ENCODE measurements at places on chromosomes 16 and 17.

GRCh38 chr17:38672788-38673706, 1.7 kb downstream of the EPOP start:
- DNase-seq: no peak

- no peak for DNase-seq
These were observed 51.3 kb upstream of the FBXO47 start for GRCh38 chr17:39018267-39019134.

DNA sequence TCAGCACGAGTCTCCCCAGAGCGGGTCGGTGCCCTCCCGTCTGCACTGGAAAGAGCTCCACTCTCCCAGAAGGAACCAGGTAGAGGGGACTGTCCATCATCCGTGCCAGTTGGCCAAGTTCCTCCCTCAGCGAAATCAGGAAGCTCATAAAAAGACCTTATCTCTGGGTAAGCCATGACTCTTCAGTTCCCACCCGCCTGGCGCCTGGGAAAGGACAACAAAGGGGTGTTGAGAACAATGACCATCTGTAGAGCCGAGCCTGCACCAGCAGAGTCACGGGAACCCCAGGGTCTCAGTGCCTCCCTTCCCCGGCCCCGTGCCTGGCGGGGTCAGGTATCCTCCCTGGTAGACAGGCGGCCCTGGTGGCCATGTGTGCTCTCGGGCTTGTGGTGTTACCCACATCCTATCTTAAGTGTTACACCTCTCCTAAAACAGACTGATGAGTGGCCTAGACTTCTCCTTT, 190.7 kb downstream of the AXIN2 start:
- DNase-seq: no peak

- DNase-seq: no peak
These were observed 14.2 kb upstream of the NFATC3 start for GRCh38 chr16:68070806-68071517.

DNA sequence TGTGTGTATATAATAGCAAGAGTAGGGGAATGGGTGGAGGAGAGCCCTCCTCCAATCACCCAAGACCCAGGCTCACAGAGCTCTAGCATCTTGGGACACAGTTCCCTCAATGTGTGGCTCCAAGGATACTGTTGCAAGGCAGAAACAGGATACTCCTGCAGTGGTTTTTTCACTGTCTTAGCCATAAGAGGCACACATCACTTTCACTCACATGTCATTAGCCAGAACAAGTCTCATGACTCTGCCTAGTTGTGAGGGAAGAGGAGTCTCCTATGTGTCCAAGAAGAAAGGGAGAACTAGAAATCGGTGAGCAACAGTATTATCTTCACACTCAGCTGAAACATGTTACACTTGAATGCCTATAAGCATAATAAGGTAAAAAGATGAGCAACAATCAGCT, 11.1 kb upstream of the NUDT7 start:
- DNase-seq: no peak

- DNase-seq: peak; percentile 89
These were observed 183.2 kb downstream of the C16orf78 start for GRCh38 chr16:49556606-49557446.

DNA sequence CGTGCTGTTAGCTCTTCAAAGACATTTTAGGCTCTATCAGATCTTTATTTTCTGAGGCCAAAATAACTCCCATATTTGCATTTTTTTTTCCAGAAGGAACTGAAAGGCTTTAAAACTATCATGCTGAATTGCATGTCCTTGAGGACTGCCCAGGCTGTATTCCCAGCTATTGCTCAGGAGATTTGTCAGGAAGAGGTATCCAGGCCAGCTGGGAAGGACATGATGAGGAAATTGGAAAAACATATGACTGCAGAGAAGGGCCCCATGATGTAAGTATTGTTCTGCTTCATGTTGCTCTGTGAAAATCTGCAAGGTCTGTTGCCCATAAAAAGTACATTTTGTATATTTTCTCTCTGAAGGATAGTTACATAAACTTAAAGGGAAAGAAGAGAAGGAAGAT, 5.7 kb downstream of the CDC6 start:
- no peak for DNase-seq

- DNase-seq: no peak
These were observed 587.7 kb downstream of the MAF start for GRCh38 chr16:79012671-79013434.

DNA sequence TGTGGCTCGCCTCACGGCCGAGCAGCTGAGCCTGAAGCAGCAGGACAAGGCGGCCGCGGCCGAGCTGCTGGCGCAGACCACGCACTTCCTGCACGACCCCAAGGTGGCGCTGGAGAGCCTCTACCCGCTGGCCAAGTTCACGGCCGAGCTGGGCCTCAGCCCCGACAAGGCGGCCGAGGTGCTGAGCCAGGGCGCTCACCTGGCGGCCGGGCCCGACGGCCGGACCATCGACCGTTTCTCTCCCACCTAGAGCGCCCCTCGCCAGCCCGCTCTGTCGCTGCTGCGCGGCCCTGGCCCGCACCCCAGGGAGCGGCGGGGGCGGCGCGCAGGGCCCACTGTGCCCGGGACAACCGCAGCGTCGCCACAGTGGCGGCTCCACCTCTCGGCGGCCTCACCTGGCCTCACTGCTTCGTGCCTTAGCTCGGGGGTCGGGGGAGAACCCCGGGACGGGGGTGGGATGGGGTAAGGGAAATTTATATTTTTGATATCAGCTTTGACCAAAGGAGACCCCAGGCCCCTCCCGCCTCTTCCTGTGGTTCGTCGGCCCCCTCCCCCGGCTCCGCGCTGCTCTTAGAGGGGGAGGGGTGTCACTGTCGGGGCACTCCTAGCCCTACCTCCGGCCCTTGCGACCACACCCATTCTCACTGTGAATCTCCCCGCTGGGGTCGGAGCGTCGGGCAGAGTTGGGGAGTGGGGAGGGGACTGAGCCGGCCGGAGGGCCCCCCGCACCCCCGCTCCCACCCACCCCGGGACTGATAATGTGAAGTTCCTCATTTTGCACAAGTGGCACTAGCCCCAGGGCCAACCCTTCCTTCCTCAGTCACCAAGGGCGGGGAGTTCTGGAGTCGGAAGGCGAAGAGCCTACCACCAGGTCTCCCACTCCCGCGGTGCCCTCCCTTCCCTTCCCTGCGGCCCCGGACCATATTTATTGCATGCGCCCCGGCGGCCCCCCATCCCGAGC, 4.0 kb downstream of the HIC1 start:
- DNase-seq: no peak

DNA sequence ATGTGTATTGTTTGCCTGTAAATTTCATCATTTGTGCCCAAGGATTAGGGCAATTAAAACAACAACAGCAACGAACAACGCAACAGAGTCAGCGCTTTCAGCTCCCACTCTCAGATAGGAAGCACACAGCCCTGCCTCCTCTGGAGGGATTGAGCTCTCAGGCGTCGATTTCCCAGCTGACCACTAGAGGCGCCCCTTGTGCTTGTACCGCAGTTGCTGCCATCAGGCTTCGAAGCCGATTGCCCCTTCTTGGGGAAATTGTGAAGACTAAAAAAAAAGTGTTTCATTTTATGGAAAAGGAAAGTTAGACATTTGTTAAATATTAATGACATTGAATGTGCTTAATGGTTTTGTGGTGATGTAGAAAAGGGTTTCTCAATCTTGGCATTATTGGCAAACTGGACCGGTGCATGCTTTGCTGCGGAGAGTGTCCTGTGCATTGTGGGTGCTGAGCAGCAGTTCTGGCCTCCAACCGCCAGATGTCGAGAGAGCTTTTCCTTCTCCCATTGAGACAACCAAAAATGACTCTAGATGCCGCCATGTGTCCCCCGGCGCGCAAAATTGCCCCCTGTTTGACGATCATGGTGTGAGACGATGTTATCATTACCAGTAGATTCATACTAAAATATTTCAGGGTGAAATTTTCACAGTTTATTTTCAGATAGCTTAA, 650.4 kb upstream of the RBFOX1 start:
- no peak for DNase-seq

DNA sequence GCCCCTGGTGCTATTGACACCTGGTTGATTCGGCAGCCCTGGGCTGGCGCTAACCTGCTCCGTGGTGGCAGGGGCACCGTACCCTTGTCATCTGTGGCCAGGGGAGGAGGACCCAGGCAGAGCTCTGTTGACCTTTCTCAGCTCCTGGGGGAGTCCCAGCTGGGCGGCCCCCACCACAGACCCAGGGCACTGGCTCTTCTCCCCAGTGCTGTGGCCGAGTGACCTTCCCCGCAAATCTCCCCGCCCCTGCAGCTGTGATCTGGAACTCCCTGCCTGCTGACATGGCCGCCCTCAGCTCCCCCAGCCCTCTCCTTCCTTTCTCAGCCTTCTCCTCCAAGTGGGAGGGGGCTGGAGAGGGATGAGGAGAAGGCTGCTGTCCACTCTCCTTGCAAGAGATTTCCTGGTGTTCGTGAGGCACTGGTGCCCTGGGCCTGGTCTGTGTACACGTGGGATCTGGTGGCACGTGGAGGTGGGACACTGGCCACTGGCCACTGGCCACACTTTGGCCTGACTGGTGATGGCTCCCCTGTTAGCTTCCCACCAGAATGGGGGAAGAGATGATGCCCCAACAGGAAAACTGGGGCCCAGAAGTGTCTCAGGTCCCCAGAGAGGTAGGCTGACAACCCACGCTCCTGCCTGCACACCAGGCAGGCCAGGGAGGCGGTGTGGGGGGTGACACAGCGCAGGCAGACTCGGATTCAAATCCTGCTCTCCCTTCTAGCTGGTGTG, 8.2 kb downstream of the FMNL1 start:
- DNase-seq: no peak

- no peak for DNase-seq
These were observed 117.1 kb downstream of the KCNJ2 start for GRCh38 chr17:70286391-70286790.

DNA sequence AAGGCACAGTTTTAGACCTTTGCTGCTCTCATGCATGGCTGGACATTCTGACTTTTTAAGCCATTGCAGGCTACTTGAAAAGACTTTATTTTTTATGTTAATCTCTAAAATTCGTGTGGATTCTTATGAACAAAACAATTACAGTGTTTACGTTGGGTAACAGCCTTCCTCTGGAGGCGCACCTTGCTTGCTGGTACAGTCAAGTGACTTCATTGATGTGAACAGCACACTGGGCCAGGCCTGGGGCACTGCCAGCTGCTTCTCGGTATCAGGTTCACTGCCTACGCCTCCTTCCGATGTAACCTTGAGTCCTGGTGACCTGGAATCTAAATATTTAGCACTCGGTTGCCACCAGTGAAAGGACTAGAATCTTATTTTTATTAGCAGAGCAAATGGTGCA, 27.8 kb downstream of the MARCHF10 start:
- DNase-seq: no peak

DNA sequence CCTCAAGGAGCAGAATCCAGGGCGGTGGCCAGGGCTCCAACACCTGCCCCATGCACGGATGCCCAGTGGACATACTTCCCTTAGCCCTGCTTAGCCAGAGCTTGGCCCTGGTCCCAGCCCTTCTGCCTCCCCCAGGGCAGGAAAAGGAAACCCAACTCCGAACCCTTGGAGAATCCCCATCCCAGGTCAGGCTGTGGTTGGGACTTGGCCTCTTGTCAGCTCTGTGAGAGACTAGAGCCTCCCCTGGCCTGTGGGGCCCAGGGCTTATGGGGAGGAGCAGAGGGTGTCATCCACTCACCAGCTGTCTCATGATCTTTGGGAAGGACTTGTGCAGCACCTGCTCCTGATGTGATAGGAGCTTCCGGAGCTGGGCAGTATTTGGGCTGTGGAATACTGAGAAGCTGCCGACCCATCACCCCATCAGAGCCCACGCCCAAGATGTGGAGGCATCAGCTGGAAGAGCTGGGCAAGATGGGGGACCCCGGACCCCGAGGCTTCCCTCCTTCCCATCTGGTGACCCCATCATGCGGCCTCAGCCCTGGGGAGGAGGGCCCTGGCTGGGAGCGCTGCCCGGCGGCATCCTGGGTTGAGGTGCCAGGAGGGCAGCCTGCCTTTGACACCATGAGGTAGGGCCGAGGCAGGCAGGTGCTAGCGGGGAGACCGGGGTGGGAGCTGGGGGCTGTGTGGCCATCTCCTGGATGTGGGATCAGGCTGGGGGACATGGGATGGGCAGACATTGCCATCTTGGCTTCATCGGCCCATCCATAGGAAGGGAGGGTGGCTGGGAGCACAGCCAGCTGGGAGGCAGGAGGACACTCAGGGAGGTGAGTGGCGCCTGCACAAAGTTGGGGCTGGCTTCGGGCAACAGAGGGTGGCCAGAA, 45.1 kb downstream of the TNFRSF13B start:
- peak; percentile 13 for DNase-seq

DNA sequence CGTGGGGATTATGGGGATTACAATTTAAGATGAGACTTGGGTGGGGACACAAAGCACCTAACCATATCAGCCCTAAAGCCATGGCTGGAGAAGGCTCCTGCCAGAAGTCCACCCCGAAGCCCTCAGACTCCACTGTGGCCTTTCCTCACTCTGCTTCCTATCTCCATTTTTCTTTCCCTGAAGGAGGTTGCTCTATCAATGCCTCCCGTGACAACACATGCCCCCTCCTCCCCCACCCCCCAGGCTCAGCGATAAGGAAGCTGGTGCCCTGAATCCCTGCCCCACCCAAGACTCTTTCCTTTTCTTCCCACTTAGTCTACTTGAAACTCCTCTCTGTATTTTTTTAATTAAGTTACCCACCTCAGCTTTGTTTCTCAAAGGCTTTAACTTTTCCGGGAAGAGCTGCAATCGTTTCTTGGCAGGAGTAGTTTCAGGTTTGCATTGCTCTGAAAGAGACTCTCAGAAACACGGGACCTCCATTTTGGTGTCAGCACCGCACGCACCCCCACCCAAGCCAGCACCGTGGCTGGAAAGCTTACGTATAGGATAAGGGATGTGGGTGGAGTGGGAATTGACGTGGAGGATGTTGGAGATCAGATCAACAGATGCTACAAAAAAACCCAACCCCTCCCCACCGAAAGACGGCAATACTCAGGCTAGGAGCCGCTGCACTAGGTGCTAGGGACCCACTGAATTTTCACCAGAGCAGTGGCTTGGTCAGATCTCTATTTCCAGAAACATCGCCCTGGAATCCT, 15.2 kb upstream of the CA4 start:
- DNase-seq: no peak

DNA sequence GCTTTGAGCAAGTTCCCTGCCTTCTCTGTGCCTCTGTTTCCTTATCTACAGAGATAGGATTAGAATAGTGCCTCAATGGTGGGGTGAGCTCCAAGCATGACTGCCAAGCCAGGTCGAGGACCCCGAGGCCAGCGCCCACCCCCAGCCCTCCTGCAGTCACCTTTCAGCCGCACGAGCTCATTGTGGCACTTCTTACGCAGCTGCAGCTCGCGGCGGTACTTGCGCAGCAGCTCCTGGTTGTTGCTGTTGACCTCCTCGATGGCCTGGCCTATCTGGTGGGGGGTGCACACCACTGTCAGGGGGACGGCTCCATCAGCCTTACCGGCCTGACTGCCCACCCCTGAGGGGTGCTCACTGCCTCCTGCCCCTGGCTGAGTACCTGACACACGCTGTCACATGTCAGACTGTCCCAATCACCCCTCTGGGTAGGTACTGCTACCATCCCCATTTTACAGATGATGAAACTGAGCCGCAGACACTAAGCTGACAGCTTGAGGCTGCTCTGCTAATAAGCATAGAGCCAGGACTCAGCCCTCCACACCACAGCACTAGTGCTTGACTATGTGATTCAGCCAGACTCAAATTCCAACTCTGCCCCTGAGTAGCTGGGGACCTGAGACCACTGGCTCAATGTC, 31.3 kb downstream of the KATNB1 start:
- DNase-seq: no peak

- DNase-seq: no peak
These were observed 512.4 kb upstream of the CDH11 start for GRCh38 chr16:65634291-65634690.
